ENCODE measurements at places on chromosomes 2 and 18.

DNA sequence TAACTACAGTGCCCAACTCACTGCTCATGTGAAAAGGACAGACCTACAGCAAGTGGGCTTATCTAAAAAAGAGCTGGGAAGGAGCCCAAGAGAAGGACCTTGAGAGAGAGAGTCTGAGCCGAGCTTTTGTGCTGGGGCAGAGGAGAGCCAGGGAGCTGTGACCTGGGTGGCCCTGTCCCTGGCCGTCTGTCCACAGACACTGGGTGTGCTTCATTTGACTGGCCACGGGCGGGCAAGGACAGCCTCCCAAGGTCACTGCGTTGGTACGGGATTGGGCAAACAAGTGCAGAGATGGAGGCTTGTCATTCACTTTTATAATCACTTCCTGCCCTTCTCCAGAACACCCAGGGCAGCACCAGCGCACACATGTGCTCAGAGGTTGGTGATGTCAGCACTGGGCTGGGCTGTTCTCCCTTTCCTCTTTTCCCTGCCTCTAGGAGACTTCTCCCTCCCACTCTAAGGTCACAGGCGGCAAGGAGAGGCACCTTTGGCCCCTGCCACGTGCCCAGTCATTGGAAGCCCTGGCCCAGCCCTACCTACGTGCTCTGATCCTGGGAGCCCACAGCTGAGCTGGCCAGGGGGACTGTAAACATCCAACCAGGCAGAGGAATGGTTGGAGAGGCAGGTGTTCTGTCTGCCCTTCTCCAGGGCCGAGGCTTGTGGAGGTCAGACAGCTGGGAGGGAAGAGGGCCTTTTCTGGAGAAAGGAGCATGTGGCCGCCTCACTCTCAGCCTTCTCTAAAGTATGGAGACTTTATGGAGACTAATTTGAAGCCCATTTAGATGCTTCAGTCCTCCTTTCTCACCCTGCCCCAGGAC is 6.4 kb upstream of the PSD4 start:
- DNase-seq: no peak

- DNase-seq: no peak
These were observed 167.9 kb downstream of the TNS1 start for GRCh38 chr2:217834744-217835513.

- DNase-seq: peak; percentile 82
These were observed 40.6 kb downstream of the GPD2 start for GRCh38 chr2:156476850-156477206.

GRCh38 chr18:52716973-52717372 is 377.0 kb downstream of the DCC start:
- DNase-seq: no peak

GRCh38 chr2:158667586-158667985 is 127.5 kb upstream of the DAPL1 start:
- DNase-seq: peak; percentile 84

- no peak for DNase-seq
These were observed 283.4 kb downstream of the MTX2 start for GRCh38 chr2:176552501-176553135.

- no peak for DNase-seq
These were observed 61.4 kb downstream of the CYRIA start for GRCh38 chr2:16604236-16604635.

DNA sequence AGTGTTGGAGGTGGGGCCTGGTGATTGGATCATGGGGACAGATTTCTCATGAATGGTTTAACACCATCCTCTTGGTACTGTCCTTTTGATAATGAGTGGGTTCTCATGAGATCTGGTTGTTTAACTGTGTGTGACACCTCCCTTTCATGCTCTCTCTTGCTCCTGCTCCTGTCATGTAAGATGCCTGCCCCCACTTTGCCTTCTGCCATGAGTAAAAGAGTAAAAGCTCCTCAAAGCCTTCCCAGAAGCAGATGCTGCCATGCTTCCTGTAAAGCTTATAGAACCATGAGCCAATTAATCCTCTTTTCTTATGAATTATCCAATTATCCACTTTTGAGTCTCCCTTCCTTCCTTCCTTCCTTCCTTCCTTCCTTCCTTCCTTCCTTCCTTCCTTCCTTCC is 317.7 kb downstream of the RDH14 start:
- no peak for DNase-seq

DNA sequence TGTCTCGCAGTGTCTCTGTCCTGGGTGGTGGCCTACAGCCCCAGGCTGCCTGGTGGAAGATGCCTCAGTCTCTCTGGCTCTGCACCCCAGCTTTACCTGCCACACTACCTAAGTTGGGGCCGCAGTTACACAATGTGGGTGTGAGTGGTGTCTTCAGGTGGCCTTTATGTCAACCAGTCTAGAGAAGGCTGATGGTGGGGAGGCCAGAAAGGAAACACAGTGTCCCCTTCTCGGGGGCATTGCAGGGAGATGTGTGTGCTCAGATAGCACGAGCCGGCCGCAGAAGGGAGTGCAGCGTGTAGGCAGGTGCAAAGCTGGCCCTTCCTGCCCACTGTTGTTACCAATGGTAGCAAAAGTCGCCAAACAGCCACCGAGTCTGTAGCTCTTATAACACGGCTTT is 216.1 kb downstream of the SH3RF3 start:
- no peak for DNase-seq

DNA sequence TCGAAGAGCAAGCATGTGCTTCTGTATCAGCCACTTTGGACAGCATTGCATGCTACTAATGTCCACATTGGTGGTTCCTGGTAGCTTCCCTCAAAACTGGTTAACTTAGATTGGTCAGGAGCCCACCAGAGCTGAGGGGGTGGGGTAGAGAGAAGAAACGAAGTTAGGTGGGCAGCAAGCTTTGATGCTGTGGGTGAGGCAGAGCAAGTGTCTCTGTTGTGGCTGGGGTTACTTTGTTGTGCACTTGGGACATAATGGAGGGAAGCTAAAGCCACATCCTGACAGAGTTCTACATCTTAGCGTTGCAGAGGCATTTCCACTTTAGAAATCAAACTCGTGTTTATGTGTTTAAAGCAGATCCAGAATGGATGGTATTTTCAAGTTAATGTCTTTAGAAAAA is 82.7 kb downstream of the FAM168B start:
- no peak for DNase-seq

- no peak for DNase-seq
These were observed 14.3 kb downstream of the GATA6 start for GRCh38 chr18:22183698-22184170.

GRCh38 chr2:235616885-235617284 is 123.0 kb downstream of the AGAP1 start:
- no peak for DNase-seq

GRCh38 chr2:71923887-71924533 is 223.7 kb downstream of the CYP26B1 start:
- DNase-seq: peak; percentile 23
